ENCODE measurements at places on chromosomes 3 and 15. TPM values are rescaled to one million over a fixed set of nuclear protein-coding genes. Genes with fewer than 3 reads are reported as not detected.

GRCh38 chr3:132911741-132912415 is 126.3 kb upstream of the TMEM108 start:
- peaks cover 1% of the 10 kb centered on the region for H3K27me3 ChIP-seq
- H3K36me3 ChIP-seq = no peaks in the 10 kb centered on the region
- DNase-seq = no peak
- no peak overlapping the region for H3K4me3 ChIP-seq
- no peaks in the 10 kb centered on the region for H3K4me1 ChIP-seq

- no peak for DNase-seq
- H3K4me1 ChIP-seq = peaks cover 4% of the 10 kb centered on the region
- no peak overlapping the region for H3K27ac ChIP-seq
- H3K36me3 ChIP-seq = peaks cover 2% of the 10 kb centered on the region
- H3K27me3 ChIP-seq = no peaks in the 10 kb centered on the region
Observed at GRCh38 chr3:110577854-110578253, 493.8 kb upstream of the NECTIN3 start.

GRCh38 chr15:89998923-89999675 is 2.0 kb upstream of the ZNF710 start:
- H3K27ac ChIP-seq = no peak overlapping the region
- no peak for DNase-seq
- peak overlapping the region; percentile 26 for H3K4me3 ChIP-seq
- peaks cover 18% of the 10 kb centered on the region for H3K4me1 ChIP-seq
- H3K27me3 ChIP-seq = peaks cover under 1% of the 10 kb centered on the region
- no peaks in the 10 kb centered on the region for H3K36me3 ChIP-seq

DNA sequence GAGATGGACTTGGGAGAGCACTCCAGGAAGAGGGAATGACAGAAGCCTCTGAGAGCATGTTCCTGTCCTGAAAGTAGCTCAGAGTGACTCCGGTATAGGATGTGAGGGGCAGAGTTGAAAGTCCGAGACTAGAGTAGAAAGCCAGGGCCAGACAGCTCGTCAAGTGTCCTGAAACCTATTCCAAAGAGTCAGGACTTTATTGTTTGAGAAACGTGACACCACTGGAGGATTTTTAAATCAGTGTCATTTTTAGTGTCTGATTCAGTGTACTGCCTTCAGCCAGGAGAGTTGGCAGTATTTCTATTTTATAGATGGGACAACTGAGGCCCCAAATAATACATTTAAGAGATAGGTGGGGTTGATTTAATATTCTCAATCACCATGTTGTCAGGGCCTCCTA is 1.6 kb upstream of the RBMS3 start:
- no peak overlapping the region for H3K27ac ChIP-seq
- H3K27me3 ChIP-seq = no peaks in the 10 kb centered on the region
- no peaks in the 10 kb centered on the region for H3K36me3 ChIP-seq
- H3K4me3 ChIP-seq = peak overlapping the region; percentile 11
- peaks cover 48% of the 10 kb centered on the region for H3K4me1 ChIP-seq
- no peak for DNase-seq

GRCh38 chr3:141387516-141387915 is 19.2 kb downstream of the ZBTB38 start:
- H3K27ac ChIP-seq = peak overlapping the region; percentile 78
- H3K27me3 ChIP-seq = no peaks in the 10 kb centered on the region
- no peak for DNase-seq
- no peak overlapping the region for H3K4me3 ChIP-seq
- H3K4me1 ChIP-seq = peaks cover 77% of the 10 kb centered on the region

DNA sequence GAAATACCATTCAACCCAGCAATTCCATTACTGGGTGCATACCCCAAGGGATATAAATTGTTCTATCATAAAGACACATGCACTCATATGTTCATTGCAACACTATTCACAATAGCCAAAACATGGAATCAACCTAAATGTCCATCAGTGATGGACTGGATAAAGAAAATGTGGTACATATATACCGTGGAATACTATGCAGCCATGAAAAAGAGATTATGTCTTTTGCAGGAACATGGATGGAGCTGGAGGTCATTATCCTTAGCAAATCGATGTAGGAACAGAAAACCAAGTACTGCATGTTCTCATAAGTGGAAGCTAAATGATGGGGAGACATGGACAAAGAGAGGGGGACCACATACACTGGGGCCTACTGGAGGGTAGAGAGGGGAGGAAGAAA is 5.5 kb upstream of the MYRIP start:
- H3K27ac ChIP-seq = no peak overlapping the region
- H3K4me3 ChIP-seq = no peak overlapping the region
- no peaks in the 10 kb centered on the region for H3K36me3 ChIP-seq
- no peak for DNase-seq

GRCh38 chr3:58568572-58569286 is 8.5 kb downstream of the FAM107A start:
- no peak overlapping the region for H3K4me3 ChIP-seq
- H3K4me1 ChIP-seq = peaks cover 18% of the 10 kb centered on the region
- no peak for DNase-seq
- no peaks in the 10 kb centered on the region for H3K36me3 ChIP-seq
- no peaks in the 10 kb centered on the region for H3K27me3 ChIP-seq
- no peak overlapping the region for H3K27ac ChIP-seq

DNA sequence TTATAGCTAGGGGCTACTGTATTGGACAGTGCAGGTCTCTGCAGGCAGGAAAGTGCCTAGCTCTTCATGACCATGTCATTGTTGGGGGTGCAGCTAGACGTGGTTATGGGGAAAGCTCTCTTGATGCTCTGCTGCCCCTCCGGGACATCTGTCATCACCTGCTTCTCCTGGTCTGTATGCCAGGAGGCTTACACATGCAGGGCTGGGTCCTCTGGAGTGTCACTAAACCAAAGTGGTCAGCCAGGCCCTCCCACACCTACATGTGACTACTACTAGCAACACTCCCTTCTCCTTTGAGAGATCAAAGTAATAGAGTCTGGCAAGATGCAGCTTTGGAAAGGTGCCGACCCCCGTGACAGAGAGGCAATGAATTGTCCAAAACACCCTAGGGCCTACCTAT is 98.5 kb downstream of the SST start:
- peaks cover 22% of the 10 kb centered on the region for H3K4me1 ChIP-seq
- no peak overlapping the region for H3K27ac ChIP-seq
- no peaks in the 10 kb centered on the region for H3K27me3 ChIP-seq
- no peaks in the 10 kb centered on the region for H3K36me3 ChIP-seq
- no peak for DNase-seq
- no peak overlapping the region for H3K4me3 ChIP-seq

CD200R1L gene
- total RNA-seq = not detected

HYAL1 gene
- total RNA-seq = 3.5 TPM

MESP1 gene
- total RNA-seq = 0.89 TPM
